Psoas muscle (tissue), 8 donors: ENCODE measurements at places on chromosomes 3 and 15. TPM values are rescaled to one million over a fixed set of nuclear protein-coding genes. Genes with fewer than 3 reads are reported as not detected.

DNA sequence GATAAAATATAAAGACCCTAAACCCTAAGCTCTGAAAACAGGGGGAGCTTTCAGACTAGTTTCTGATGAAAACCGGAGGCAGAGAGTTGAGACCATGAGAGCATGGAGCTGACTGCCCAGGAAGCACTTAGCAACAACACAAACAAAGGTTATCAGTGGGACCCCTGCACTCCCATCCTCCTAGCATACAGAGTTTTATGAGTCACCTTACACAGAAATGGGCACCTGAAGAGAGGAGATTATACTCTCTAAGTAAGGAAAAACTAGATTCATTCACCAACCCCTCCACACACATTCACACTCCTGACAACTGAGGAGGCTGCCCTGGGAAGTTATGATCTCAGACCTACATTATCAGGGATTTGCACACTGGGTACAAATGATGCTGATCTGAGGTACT, 261.7 kb downstream of the ULK4 start:
- DNase-seq: no peak

DNA sequence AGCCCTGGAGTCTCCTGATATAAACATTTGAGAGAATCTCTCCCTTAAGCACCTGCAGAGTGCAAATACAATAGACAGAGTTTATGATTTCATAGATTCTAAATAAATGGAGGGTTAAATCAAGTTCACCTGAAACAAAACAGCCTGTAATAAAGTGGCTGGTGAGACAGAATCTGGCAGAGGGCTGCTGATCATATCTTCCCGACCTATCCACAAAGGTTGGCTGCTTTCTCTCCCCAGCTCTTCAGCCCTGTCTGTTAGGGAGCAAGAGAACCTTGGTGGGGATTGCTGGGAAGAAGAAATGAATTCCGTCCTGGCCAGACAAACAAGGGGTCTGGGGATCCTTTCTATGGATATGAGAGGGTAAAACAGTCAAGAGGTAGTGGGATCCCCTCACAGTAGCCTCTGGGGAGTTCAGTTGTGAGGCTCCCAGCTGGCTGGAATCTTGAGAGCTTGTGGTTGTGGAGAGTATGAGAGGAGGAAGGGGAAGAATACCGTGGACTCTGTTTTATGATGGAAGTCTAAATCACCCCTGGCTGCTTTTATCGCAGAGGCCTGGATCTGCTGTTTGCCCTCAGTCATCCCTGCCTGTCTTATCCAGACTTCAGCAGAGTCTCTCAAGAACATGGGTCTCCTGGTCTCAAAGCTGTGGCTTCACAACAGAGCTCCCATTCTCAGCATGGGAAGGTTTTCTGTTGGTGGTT, 451.3 kb downstream of the NTRK3 start:
- DNase-seq: no peak

SH2D7 gene
- polyA plus RNA-seq: not detected

GRCh38 chr15:66722757-66723540, 20.9 kb downstream of the SMAD6 start:
- DNase-seq: no peak

DNA sequence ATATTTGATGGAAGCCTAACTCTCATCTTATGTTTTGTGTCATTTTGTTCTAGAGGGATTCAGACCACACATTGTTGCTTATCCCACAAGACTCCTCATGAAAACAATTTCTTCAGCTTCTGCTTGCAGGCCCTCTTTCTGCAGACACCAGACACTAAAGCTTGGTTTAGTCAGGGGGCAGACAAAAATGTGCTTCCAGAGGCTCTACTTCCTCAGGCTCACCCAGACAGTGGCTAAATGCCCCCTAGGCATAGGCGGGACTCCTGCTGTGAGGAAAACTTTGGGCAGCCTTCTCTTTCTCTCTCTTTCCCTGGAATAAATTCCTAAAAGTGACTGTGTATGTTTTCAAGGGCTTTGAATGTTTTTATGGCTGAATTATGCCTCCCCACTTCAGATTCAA, 435.4 kb upstream of the ATP11B start:
- DNase-seq: no peak

DNA sequence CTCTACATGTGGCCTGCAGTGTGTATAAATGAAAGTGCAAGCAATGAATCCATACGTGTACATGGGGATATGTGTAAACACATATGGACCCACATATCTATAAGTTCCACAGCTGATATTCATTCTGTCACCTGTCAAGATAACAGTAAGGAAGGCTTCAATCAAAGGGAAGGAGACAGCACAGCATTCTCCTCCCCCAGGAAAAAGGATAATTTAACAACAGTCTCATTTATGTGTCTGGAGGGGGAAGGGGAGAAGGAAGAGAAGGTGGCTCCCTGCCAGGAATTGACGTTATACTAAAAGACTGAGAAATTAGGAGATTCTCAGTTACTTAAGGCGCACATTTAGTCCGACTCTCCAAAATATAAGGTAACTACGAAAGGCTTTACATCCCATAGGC, 345.9 kb downstream of the FOXP1 start:
- DNase-seq: no peak

SCN11A gene
- polyA plus RNA-seq: 0.04 TPM

DNA sequence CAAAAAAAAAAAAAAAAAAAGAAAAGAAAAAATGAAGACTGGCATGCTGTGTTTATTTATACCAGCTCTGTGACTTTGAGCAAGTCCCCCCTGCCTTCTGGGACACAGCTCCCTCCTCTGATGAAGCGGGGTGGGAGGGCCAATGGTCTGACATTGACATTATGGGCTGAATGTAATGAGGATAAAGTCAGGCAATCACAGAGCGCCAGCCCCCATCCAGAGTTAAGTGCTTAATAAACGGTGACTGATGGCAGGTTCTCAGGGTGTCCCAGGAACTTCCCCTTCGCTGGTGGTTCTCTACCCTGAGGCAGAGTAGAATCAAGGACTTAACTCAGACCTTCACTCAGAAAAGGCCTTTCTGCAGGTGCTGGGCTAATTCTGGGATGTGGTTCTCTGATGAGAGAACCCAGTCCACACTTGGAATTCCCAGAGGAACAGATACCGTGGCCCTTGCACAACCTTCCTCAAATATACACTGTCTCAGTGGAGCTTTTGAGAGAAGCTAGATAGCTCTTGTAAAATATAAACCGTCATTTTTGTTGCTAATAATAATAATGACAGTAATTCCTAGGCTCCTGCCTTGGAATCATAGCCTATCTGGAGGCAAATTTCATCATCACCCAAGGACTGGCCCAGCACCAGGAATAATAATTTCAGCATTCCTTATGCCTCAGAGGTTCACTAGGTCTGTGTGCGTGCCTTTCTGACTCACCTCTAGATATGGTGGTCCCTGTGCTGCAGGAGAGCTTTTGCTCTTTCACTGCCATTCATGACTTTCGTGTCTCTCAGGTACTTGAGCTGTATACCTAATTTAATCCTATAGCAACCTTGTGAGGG, 115.8 kb downstream of the RPLP1 start:
- DNase-seq: no peak

GRCh38 chr15:37638116-37638515, 296.3 kb upstream of the TMCO5A start:
- no peak for DNase-seq

PHLDB2 gene
- polyA plus RNA-seq: 2.9 TPM

TLR9 gene
- polyA plus RNA-seq: 0.14 TPM

NUDT16 gene
- 10.9 TPM for polyA plus RNA-seq

- no peak for DNase-seq
Observed at GRCh38 chr3:30299674-30300385, 306.6 kb upstream of the TGFBR2 start.

GRCh38 chr3:168544097-168544957, 448.6 kb upstream of the GOLIM4 start:
- DNase-seq: no peak

CISH gene
- polyA plus RNA-seq: 12.8 TPM

DNA sequence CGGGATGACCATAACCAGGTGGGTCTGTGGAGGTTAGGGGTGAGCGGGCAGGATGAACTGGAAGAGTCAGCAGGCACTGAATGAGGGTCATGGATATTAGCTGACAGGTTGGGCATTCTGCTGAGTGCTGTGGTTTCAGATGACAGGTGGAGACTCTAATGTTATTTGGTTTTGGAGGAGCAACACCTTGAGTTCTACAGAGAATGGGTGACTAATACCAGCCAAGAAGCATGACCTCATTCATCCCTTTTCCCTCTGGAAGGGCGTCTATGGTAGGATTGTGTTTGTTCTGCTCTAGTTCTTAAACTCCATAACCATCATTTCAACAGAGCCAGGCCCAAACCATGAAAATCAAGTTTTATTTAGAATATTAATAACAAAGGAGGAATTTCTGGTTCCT, 550.7 kb upstream of the LMCD1 start:
- DNase-seq: no peak

ACTC1 gene
- 33.5 TPM for polyA plus RNA-seq

DNA sequence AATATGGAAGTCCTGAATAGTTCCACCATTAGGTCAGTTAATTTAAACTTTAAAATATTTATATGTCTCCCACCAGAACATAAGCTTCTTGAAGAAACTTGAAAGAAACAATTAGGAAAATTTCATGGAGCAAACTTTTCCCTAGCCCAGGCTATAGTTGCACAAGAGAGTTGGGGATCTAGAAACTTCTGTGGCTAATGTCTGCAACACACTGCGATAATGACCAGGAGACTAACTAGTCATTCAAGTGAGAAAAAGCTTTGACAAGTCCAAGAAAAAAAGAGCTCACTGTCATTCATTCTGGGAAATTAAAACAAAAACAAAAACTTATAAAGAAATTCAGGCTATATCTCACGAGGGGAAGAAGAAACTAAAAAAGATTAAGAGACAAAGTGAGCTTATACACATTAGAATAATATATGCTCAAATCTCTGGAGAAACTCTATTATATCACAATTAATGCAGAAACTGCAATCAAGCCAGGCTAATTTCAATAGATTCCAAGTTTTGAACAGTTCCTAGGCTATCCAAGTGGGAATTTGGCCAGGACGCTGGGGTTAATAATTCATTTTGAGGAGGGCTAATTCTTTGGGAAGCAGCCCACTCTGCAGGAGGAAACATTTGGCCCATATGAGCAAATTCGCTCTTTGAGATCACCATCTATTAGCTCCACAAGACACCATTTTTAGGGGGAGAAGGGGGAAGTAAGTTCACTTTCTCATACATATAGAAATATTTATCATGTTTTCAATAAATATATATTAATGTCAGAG, 134.6 kb downstream of the MEIS2 start:
- DNase-seq: no peak

KNG1 gene
- not detected for polyA plus RNA-seq

DNA sequence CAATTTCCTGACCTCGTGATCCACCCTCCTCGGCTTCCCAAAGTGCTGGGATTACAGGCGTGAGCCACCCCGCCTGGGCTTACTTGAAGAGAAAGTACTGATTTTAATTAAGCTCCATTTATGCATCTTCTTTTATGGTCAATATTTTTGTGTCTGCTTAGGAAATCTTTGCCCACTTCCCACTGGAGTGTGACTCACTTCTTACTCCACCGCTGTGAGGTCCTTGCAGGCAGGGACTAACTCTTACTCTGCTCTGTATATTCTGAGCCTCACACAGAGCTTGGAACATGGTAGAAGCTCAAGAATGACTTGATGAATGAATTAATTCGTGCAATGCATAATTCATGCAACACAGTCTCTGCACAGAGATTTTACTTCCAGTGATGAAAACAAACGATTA, 2.9 kb upstream of the TM4SF19 start:
- DNase-seq: no peak

DNA sequence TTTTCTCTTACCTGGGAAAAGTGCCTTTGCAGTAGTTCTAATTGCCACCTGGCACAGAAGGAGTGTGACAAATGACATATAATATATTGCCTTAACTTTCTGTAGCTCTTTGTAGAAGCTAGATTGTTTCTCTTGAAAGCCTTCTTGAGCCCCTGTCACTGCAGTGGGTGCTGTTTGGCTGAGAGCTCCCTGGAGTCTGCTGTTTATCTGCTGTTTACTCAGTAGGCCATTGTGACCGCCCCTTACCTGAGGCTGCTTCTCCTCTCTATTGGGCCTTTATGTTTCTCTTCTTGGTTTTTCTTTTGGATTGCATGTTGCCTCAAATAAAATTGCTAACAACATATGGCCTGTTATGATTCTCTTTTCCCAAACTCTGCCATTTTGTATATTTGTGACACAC, 16.7 kb downstream of the MAP2K5 start:
- no peak for DNase-seq
